Right ventricle myocardium superior (tissue), 1 donor: ENCODE measurements at places on chromosomes 3 and 15.

DNA sequence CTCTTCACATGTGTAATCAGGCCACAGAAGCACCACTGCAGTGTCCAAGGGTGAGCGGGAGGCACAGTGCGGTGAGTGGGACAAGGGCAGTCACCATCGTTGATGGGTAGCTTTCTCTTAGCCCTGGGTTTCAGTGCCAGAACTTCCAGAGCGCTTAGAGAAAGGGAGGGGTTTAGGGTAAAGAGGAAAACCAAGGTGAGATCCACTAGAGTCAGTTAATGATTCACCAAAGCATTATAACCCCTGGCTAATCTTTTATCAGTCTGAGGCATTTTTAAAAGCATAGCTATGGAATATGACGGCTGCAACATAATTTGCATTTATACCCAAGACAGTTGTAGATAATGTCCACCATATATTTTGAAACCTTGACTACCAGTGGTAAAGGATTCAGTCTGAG, 94.8 kb downstream of the SHQ1 start:
- DNase-seq: no peak

- no peak for DNase-seq
These were observed 242.9 kb upstream of the BHLHE40 start for GRCh38 chr3:4736284-4736861.

DNA sequence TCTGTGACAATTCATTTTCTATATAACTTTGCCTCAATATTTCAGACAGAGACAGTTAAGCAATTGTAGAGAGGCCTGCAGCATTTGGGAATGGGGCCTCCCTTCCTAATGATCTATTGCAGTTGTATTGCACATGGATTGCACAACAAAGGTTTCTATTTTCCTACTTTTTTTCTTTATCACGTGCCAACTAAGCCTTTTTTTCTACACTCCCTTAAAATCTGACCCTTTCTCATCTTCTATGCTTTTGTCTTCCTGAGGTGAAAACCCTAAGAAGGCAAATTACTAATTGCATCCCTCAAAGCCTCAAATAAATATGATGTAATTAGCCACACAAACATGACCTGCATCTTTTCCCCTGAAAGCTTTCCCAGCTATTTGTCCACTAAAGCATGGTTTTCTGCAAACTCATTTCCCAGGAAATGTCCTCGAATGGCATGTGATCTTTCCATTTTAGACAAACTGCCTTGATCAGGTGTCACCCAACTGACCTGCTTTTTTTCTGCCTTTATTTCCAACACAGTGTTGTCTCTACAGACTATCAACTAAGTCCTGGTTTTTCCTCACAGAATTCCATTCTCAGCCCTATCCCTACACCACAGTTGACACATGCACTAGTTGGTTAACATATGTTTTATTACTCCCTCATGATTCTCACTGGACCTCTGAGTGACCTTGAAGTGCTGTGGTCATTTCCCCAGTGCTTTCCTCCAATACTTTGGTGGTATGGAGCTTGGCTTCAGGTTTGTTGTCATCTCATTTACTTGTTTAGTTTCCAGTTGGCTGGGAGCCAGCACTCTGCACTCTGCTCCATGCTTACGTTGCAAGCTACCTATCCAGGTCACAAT, 31.9 kb upstream of the TSC22D2 start:
- DNase-seq: no peak

DNA sequence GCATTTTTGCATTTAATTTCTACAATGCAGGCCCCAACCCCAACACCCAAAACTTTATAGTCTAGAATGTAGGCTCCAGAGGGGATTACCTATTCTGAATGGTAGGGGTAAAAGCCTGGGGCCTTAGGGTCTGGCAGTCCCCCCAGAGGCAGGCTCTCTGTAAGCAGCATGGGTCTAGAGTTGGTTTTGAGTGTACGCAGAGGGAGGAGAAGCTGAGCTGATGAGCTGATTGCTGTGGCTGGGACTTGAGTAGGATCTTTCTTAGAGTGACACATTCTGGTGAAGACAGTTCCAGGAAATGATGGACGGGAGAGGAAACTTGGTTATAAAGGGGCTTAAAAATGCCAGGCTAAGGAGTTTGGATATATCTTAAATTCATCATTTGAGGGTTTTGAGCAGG, 2.1 kb downstream of the LPP start:
- no peak for DNase-seq

DNA sequence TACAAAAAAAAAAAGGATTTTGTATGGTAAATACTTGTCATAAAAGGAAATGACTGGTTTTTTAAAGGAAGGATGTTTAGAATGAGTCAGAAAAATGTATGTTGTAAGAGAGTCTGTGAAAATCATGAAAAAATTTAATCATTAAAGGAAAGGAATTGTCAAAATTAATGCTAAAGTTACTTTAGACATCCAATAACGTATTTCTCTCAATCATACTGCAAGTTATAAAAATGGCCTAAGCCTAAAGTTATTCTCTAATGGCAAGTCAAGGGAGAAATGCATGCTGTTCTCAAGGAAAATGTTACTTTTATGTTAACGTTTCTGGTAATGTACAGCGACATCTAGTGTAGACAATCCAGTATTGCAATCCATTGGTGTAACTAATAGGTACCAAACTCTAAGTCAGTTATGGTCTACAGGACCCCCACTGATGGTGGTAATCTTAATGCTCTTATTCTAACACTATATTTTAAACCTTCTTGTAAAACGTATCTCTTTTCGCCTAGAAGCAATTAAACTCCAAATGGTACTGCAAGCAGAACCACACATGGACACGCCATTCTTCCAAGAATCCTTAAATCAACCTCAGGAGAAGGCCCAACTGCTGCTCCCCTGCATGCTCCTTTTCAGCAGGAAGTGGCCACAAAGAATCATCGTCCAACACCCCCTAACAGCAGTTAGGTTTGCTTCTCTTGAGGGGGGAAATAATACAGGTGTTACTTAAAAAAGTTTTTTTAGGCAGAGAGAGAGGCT, 35.2 kb downstream of the NCEH1 start:
- no peak for DNase-seq

DNA sequence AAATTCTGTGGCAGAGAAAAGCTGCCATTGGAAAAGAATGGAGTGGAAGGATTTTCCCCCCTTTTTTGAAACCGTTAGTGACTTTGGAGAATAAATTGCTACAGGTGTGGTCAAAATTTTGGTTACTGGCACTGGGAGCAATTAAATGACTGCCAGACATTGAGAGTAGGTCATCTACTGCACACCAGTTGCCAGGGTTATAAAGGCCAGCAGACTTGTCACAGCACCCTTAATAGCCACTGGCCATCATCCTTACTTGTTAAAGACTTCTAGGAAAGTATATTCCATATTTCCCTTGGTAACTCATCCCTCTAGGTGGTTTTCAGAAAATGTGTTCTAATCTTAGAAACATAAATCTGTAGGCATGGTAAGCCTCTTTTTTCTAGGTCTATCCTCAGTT, 8.0 kb downstream of the PIK3CA start:
- no peak for DNase-seq

- DNase-seq: no peak
These were observed 30.6 kb downstream of the LDHAL6B start for GRCh38 chr15:59237119-59237855.

- DNase-seq: no peak
These were observed 12.6 kb upstream of the LCTL start for GRCh38 chr15:66578286-66578875.

DNA sequence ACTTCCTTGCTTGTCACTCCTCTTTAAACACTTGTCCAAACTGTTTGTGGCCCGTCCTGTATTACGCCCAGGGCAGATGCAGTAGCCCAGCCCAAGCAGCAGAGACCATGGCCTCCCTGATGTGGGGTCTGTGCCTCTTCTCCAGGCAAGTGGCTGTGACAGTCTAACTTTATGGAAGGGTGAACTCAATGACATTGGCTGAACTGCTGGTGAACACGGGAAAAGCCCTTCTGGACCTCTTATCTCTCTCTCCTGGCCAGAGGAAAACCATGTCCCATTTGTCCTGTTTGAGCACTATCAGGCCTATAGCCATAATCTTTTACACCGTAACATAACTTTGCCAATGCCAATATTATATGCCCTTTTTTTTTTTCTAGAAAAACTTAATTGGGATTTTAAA, 67.6 kb downstream of the SMAD3 start:
- DNase-seq: no peak

DNA sequence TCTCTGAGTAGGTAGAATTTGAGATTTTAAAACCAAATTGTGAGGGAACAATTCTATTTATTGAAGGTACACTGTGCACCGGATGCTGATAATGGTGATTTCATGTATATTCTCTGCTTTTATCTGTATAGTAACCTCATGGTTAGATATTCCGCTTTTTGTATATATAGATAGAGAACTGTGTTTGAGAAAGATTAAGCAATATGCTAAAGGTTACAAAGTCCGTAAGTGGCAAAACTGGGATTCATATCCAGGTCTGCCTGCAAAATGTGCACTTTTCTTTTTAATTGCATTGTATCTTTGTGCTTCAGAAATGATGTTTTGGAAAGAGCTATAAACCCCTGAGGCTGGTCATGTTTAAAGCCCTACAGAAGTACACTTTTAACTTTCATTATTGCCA, 635.4 kb upstream of the NECTIN3 start:
- DNase-seq: no peak

GRCh38 chr3:77052733-77053670, 13.1 kb downstream of the ROBO2 start:
- no peak for DNase-seq

DNA sequence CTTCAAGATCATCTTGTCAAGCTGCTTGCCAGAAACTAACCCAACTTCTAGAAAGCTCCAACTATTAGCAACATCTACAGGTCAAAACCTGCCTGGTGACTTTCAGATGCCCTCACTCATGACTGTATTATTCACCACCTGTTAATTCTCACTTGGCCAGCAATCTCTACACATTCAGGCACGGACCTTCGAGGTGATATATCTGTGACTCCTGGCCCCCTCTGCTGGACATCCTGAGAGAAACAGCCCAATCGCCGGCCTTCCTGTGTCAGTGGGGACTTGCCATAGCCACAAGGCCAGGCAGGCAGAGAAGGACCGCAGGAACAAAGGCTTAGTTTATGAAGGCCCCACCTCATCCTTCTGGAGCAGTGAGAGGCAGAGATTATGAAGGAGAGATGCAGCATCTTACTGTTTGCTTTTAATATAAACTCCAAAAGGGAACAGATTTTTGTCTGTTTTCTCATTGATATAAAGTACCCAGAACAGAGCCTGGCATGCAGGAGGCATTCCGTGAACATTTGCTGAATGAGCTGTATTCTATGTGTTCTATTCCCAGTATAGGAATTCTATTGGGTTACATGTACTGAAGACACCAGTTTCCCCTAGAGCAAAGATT, 24.4 kb upstream of the OCA2 start:
- DNase-seq: peak; percentile 73

DNA sequence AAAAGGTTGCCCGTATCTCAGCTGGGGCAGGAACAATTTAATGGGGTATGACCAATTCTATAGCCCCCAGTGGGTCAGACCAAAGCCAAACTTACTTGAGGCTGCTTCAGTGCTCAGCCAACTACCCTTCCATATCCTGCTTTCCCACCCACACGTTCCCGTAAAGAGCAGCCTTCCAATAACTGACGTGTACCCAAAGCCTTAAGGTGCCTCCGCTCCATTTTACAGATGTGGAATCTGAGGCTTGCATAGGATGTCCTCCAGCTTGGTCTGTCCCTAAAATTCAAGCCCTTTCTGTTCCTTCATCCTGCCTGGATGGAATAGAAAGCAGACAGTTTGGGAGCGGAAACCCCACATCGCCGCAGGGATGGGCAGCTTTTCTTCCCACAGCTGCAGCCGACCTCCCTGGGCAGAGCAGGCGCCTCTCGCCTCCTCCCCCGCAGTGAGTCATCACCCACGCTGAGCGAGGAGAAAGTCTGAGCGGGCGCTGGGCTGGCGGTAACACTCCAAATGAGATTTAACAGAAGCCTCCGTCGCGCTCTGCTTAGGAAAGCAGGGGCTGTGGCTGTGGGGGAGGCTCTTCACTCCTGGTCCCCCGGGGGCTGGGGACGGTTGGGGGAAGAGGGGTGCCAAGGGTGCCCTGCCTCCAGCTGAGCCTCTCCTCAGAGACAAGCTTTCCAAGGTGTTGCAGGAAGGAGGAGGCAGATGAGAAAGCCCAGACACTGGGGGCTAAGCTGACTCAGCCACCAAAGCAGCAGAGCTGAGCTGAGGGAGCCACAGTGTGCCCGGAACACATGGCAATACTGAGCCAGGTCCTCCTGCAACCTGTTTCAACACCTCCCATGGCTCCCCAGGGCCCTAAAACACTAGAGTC, 57.8 kb upstream of the HRH1 start:
- peak; percentile 78 for DNase-seq

DNA sequence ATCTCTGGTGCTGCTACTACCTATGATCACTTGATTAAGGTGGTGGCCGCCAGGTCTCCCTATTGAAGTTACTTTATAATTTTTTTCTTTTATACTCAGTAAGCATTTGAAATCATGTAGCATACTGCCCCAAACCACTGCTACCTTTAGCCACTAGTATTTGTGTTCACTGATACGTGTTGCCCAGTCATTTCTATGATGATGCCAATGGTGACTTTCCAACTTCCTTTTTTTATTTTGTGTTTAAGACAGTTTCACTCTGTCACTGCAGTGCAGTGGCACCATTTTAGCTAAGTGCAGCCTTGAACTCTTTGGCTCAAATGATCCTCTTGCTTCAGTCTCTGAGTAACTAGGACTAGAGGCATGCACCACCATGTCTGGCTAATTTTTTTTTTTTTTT, 598.2 kb downstream of the NAALADL2 start:
- DNase-seq: no peak

DNA sequence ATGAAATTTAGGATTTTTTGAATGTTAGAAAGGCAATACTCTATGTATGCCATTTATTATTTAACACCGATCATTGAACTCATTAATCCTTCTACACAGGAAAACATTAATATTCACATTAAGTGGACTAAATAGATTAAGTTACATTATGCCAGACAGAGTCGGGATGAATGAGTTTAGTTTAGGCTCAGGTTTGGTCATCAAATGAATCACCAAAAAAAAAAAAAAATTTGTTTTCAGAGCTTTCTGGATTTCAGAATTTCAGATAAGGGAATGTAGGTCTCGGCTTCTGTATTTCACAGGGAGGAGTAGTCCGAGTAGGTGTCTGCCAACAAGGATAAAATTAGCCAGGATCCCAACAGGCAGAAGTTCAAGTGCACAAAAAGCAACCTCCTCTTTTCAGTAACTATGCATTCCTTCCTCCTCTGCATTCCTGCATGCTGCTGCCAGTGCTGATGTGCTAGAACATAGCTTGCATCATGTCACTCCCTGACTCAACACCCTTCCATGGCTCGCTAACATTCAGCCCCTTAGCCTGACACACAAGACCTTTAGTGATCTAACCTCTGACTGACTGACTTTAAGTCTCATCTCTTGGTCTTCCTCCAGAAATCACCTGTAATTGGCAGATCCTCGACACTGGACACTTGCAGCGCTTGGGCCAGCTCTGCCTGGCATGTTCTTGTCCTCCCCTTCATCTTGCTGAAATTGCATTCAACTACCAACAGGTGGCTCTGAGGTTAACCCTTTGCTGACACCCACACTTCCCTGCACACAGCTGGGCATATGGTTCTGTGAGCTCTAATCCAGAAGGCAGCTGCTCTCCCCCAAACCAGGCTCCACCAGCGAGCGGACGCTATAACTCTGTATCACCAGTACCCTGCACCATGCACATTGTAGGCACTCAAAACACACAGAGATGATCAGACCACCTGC, 145.4 kb upstream of the PROK2 start:
- peak; percentile 46 for DNase-seq

- DNase-seq: no peak
These were observed 39.4 kb downstream of the AGTR1 start for GRCh38 chr3:148737104-148737530.
